MCF 10A (cell line): ENCODE measurements at places on chromosomes 11 and 22. TPM values are rescaled to one million over a fixed set of nuclear protein-coding genes. Genes with fewer than 3 reads are reported as not detected.
A peak's percentile ranks its signal among the peaks of the same experiment; 100 is the strongest.

GRCh38 chr11:114295676-114296604, at the start of gene NNMT:
Gene NNMT, plus strand, starts transcription at chr11:114296399. Its CDS starts 158 bp downstream, at chr11:114296557.
- peaks cover 37% of the 10 kb centered on the region for H3K4me1 ChIP-seq
- peak within 1 kb of the TSS; percentile 78 for H3K4me3 ChIP-seq
- H3K36me3 ChIP-seq, result peaks cover 64% of the 10 kb centered on the region
- peak; percentile 99 for DNase-seq
- H3K27me3 ChIP-seq, result no peaks in the 10 kb centered on the region

- H3K27me3 ChIP-seq, result no peaks in the 10 kb centered on the region
- DNase-seq, result peak; percentile 80
- no peak overlapping the region for H3K4me3 ChIP-seq
- no peak overlapping the region for H3K27ac ChIP-seq
- H3K4me1 ChIP-seq, result peaks cover 13% of the 10 kb centered on the region
- no peaks in the 10 kb centered on the region for H3K36me3 ChIP-seq
Observed at GRCh38 chr11:93567401-93567895, 24.3 kb upstream of the SMCO4 start.

The CYTH4 gene
- total RNA-seq, result 0.22 TPM in 1 of 2 replicates, not detected in the other

DNA sequence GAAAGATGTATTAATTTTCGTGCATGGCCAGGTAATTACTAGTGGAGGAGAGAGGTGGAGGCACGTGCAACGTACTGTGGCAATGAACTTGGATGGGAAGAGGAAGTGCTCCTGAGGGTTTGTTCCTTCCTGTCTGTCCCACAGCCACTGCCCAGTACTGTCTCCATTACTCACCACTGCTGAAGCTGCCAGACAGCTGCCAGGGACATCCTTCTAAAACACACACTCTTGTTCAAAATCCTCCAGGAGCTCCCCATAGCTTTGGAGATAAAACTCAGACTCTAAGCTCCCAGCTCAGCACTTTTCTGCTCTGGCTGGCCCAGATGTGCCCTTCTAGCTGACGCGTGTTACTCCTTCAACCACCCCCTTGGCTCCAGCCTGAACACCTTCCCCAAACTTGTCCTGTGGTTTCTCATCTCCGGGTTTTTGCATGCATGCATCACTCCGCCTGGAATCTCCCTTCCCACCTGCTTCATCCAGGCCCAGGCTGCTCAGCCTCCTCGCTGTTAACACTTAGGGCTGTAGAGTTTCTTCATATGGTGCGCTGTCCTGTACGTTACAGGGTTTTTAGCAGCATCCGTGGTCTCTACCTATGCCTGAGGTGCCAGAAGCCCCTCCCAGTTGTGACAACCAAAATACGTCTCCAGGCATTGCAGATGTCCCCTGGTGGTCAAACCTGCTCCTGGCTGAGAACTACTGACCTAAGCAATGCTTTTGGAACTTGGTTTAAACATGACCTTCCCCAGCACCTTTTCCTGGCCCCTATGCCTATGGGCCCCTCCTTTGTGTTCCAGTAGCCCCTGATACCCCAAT, 69.5 kb downstream of the C11orf91 start:
- DNase-seq, result peak; percentile 17
- no peaks in the 10 kb centered on the region for H3K27me3 ChIP-seq
- H3K4me1 ChIP-seq, result peaks cover 32% of the 10 kb centered on the region
- no peak overlapping the region for H3K4me3 ChIP-seq

- no peaks in the 10 kb centered on the region for H3K27me3 ChIP-seq
- peaks cover 54% of the 10 kb centered on the region for H3K36me3 ChIP-seq
- no peak overlapping the region for H3K4me3 ChIP-seq
- no peak for DNase-seq
- no peaks in the 10 kb centered on the region for H3K4me1 ChIP-seq
Observed at GRCh38 chr22:24358105-24358836, 69.1 kb upstream of the ADORA2A start.

DNA sequence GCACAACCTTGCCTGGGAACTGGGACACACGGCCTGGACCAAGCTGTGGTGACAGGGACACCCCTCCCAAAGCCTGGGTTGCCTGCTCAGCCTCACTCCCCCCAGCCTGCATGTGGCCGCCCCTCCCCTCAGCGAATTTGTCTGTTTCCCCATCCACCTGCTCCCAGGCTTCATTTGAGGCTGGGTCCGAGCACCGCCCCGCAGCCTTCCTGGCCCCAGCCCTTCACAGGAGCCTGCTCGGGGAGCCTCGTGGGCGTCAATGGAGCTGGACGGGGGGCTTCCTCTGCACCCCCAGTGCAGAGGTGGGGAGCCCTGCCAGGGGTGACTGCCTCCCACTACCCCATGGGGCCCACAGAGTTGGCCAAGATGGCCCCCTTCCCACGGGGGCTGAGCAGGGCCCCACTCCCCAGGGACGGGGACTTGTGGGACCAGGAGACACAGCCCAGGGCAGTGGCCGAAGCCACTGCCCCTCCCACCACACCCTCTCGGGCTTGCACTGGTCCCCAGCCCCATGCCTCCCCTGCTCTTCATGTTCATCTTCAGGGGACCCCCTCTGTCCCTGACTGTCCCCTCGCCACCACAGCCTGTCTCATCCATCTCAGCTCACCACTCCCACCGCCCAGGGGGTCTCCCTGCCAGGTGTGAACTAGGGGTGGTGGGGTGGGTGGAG, 91.7 kb downstream of the WNT7B start:
- peaks cover 12% of the 10 kb centered on the region for H3K4me1 ChIP-seq
- peaks cover 5% of the 10 kb centered on the region for H3K36me3 ChIP-seq
- DNase-seq, result no peak
- no peak overlapping the region for H3K27ac ChIP-seq
- H3K27me3 ChIP-seq, result no peaks in the 10 kb centered on the region

The PYGM gene
- 0.09 and 0.10 TPM in 2 replicates for total RNA-seq

DNA sequence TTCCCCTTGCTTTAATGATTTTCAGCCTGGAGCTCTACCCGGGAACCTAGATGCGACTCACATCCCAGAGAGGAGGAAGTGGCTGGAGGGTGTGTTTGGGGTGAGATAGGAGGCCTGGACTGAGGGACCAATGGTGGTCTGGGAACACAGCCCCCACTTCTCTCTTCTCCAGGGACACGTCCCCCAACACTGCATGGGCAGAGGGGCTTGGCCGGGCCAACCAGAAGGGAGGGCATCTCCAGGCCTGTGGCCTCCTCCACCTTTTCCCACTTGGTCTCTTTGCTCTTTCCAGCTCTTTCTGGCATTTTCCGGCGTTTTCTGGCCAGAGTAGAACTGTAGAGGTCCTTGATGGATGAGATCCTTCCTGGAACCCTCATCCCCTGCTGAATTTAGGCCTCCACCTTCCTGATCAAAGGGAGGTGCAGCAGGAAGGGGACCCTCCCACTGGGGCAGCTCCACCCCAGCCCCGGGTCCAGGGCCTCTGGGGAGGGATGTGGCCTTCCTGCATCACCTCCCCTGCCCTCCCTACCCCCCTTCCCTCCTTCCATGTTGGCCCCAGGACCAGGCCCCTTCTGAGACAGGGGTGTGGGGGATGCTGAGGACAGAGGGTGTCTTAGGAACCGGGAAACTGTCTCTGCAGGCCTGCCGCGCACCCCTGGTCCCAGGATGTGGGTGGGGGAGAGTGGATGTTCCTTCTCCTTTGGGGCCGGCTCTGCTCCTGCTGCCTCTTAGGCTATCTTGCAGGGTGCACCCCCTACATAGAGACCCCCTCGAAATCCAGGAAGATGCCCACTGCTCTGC, 24.4 kb downstream of the MRGPRG start:
- no peaks in the 10 kb centered on the region for H3K27me3 ChIP-seq
- no peak overlapping the region for H3K27ac ChIP-seq
- DNase-seq, result no peak
- no peak overlapping the region for H3K4me3 ChIP-seq
- H3K36me3 ChIP-seq, result no peaks in the 10 kb centered on the region

GRCh38 chr11:47249378-47249715, 733 bp upstream of the ACP2 start:
- H3K4me3 ChIP-seq, result peak overlapping the region; percentile 91
- H3K27me3 ChIP-seq, result no peaks in the 10 kb centered on the region
- DNase-seq, result no peak
- H3K4me1 ChIP-seq, result peaks cover 4% of the 10 kb centered on the region
- no peak overlapping the region for H3K27ac ChIP-seq

The C22orf23 gene
- not detected in 2 replicates for total RNA-seq

- DNase-seq, result no peak
- peaks cover 13% of the 10 kb centered on the region for H3K4me1 ChIP-seq
- H3K4me3 ChIP-seq, result no peak overlapping the region
- H3K27ac ChIP-seq, result no peak overlapping the region
- H3K27me3 ChIP-seq, result no peaks in the 10 kb centered on the region
Observed at GRCh38 chr11:86812981-86813380, 12.6 kb downstream of the PRSS23 start.

DNA sequence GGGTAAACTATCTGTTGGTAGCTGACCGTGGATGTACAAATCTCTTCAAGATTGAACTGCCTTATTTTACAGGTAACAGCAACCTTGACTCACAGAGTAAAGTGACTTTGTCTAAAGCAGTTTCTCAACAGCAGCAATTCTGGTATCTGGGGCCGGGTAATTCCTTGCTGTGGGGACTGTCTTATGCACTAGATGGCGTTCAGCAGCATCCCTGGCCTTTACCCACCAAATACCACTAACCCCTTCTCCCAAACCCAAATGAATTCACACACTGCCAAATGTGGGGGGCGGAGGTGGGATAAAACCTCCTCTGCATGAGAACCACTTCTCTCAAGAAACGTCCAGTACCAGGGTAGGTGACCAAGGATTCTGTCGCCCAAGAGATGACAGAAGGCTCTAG, 1.7 kb upstream of the INCENP start:
- no peak overlapping the region for H3K4me3 ChIP-seq
- peaks cover 13% of the 10 kb centered on the region for H3K4me1 ChIP-seq
- no peaks in the 10 kb centered on the region for H3K27me3 ChIP-seq
- no peak overlapping the region for H3K27ac ChIP-seq
- peaks cover 6% of the 10 kb centered on the region for H3K36me3 ChIP-seq

DNA sequence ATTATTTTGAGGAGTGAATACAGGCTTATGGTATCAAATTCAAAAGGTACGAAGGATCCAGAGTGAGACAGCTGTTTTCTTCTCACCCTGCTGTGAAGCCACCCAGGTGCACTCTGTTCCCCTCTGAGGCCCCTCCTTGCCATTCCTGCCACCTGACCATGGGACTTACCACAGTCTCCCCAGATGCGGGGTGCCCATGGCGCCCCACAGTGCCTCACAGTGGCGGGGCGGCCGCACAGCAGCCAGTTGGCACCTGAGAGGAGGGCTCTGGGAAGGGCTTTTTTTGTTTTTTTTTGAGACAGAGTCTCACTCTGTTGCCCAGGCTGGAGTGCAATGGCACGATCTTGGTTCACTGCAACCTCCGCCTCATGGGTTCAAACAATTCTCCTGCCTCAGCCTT, 151.7 kb downstream of the CEP164 start:
- DNase-seq, result no peak
- H3K4me1 ChIP-seq, result no peaks in the 10 kb centered on the region
- H3K27me3 ChIP-seq, result peaks cover 59% of the 10 kb centered on the region
- no peak overlapping the region for H3K4me3 ChIP-seq
- no peak overlapping the region for H3K27ac ChIP-seq

GRCh38 chr11:96017856-96018255, 93.9 kb upstream of the MTMR2 start:
- H3K36me3 ChIP-seq, result no peaks in the 10 kb centered on the region
- no peak overlapping the region for H3K4me3 ChIP-seq
- DNase-seq, result no peak
- H3K27ac ChIP-seq, result no peak overlapping the region
- no peaks in the 10 kb centered on the region for H3K27me3 ChIP-seq

The COPB1 gene
- total RNA-seq, result 159 and 180 TPM in 2 replicates

DNA sequence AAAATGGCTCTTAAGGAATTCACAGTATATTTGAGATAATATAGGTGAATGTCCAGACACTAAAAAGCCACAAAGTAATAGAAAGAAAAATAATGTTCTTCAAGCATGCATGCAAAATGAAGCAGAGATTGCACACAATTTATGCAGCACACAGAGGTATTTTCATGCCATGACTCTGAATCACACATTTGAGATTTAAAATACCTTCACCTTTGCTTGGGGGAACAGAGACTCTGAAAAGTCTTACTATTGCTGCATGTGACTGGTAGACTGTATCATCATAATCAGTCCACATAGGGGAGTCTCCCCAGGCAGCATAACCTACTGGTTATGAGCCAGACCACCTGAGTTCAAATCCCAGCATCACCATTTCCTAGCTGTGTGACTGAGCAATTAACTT, 96.2 kb downstream of the RCN1 start:
- H3K36me3 ChIP-seq, result no peaks in the 10 kb centered on the region
- H3K27me3 ChIP-seq, result peaks cover 40% of the 10 kb centered on the region
- H3K27ac ChIP-seq, result no peak overlapping the region
- no peak for DNase-seq

The VWCE gene
- total RNA-seq, result 0.54 and 1.1 TPM in 2 replicates

The ZP1 gene
- total RNA-seq, result not detected in 2 replicates

DNA sequence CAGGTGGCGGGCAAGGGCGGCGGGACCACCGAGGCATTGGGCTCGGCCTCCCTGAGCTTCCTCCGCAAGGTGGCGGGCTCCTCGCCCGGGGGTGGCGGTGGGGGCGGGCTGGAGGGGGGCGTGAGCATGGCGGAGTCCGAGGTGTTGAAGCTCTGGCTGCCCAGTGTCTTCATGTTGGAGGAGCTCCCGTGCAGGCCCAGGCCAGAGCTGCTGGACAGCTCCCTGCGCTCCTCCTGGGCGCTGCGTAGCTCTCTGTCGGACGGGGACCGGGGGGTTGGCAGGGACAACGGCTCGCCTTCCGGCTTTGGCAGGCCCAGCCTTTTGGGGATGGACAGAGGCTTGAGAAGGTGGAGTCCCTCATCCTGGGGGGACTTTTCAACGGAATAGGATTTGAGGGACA, 43.9 kb upstream of the BID start:
- H3K4me1 ChIP-seq, result no peaks in the 10 kb centered on the region
- H3K27ac ChIP-seq, result no peak overlapping the region
- DNase-seq, result no peak

- H3K36me3 ChIP-seq, result no peaks in the 10 kb centered on the region
- DNase-seq, result no peak
- no peak overlapping the region for H3K4me3 ChIP-seq
- no peak overlapping the region for H3K27ac ChIP-seq
Observed at GRCh38 chr22:46878191-46878948, 115.9 kb downstream of the TBC1D22A start.

The SLC22A12 gene
- total RNA-seq, result not detected in 2 replicates

- no peak overlapping the region for H3K4me3 ChIP-seq
- no peaks in the 10 kb centered on the region for H3K27me3 ChIP-seq
- no peak overlapping the region for H3K27ac ChIP-seq
- H3K36me3 ChIP-seq, result peaks cover 18% of the 10 kb centered on the region
- DNase-seq, result no peak
Observed at GRCh38 chr11:126313826-126314225, 10.0 kb downstream of the DCPS start.

DNA sequence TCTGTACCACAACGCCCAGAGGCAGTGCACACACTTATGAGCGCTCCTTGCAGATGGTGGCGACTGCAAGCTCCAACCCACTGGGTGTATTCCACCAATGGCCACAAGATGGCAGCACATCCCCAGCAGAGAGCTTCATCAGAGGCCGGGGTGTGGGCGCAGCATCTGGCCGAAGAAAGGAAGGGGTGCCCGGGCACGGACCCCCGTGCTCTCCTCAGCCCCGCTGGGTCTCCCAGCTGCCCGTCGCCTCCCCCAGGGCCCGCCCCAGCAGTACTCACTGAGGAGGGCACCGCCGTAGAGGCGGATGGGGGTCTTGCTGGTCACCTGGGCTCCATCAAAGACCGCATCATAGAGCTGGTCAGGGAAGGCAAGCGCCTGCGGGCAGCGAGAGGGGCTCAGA, 14.2 kb downstream of the TP53I11 start:
- H3K4me1 ChIP-seq, result no peaks in the 10 kb centered on the region
- H3K27ac ChIP-seq, result no peak overlapping the region
- no peak overlapping the region for H3K4me3 ChIP-seq
- DNase-seq, result peak; percentile 77
- no peaks in the 10 kb centered on the region for H3K27me3 ChIP-seq

The NR1H3 gene
- 17.8 and 20.0 TPM in 2 replicates for total RNA-seq
